ENCODE measurements at places on chromosomes 2 and 18.

GRCh38 chr2:11842336-11842735 lies 95.9 kb downstream of the LPIN1 start:
- no peaks in the 10 kb centered on the region for H3K27me3 ChIP-seq
- H3K4me1 ChIP-seq: no peaks in the 10 kb centered on the region
- no peak overlapping the region for H3K27ac ChIP-seq
- H3K4me3 ChIP-seq: no peak overlapping the region
- no peak for DNase-seq

GRCh38 chr2:223692191-223692947 lies 90.2 kb upstream of the SCG2 start:
- H3K4me3 ChIP-seq: no peak overlapping the region
- DNase-seq: peak; percentile 72
- H3K27me3 ChIP-seq: no peaks in the 10 kb centered on the region
- H3K36me3 ChIP-seq: no peaks in the 10 kb centered on the region

DNA sequence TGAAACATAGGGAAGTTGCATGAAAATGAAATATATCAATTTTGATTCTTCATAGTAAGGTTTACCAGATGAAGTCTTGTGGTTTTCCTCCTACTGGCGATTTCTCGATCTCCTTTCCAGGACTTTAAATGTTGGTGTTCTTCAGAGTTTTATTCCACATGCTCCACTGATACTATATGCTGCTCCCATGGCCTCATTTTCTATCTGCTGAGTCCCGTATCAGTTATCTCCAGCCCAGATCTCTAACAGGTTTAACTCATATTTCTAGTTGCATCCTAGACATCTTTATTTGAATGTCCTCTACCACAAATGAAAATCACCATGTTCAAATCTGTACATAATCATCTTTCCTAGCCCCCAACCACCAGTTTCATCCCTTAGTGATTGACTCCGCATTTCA lies 71.8 kb downstream of the COX7A2L start:
- H3K4me3 ChIP-seq: no peak overlapping the region
- H3K36me3 ChIP-seq: no peaks in the 10 kb centered on the region
- no peak overlapping the region for H3K27ac ChIP-seq
- no peaks in the 10 kb centered on the region for H3K27me3 ChIP-seq

DNA sequence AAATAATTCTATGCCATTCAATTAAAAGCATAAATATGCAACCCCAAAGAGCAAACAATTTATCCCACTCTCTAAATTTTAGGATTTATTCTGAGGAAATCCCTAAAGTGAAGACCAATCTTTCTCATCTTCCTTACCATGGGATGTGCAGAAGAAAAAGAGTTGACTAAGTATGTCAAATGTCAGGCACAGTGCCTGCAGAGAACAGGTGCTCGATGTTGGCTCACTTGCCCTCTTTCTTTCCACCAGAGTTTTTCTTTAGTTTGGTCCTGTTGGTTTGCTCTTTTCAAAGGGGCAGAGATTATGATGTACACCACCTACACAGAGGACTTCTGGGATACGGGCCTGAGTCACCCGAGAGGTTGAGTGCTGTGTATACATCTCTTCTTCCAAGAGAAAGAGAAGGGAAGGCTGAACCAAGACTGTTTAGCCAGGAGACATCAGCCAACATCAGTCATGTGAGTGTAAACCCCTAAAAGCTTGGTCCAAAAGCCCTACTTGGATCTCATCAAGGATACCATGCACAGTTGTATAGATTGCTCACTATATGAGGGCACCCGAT lies 51.7 kb downstream of the SUMO1 start:
- no peak overlapping the region for H3K27ac ChIP-seq
- peaks cover 2% of the 10 kb centered on the region for H3K4me1 ChIP-seq
- no peaks in the 10 kb centered on the region for H3K36me3 ChIP-seq
- no peak for DNase-seq
- no peak overlapping the region for H3K4me3 ChIP-seq

GRCh38 chr18:63181706-63182309 lies 137.8 kb downstream of the BCL2 start:
- no peak overlapping the region for H3K27ac ChIP-seq
- H3K27me3 ChIP-seq: no peaks in the 10 kb centered on the region
- no peak for DNase-seq

DNA sequence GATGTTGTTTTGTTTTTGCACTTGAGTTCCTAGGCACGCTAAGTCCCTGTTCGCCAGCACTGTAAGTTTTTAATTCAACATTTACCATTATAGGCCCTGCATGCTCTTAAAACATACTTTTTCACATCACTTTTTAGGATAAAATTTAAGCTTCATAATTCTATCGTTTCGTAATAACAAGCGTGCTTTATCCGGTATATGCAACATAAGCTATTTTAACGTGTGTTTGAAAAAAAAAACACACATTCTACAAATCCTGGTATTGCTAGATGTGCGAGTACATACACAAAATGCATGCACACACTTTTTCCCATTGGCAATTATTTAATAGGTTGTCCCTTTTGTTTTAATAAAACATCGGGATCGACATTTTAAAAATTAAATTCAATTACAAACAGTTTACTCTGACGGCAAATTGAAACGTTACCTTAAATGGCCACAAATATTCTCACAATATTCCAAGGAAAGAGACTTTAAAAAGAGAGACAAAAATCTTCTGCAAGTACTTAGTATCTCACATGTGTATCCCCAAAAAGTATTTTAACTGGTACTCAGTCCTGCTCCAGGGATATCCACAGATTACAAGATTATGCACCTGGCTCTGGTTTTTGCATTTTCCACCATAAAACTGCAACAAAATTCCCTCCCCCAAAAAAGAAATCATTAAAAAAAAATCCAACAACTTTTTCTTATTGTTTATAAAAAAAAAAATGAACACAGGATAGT lies 1.0 kb upstream of the TCF4 start:
- peaks cover 3% of the 10 kb centered on the region for H3K4me1 ChIP-seq
- H3K27ac ChIP-seq: peak overlapping the region; percentile 20
- peak overlapping the region; percentile 79 for H3K4me3 ChIP-seq
- no peak for DNase-seq
- H3K36me3 ChIP-seq: no peaks in the 10 kb centered on the region
- H3K27me3 ChIP-seq: no peaks in the 10 kb centered on the region

- H3K27me3 ChIP-seq: no peaks in the 10 kb centered on the region
- peak overlapping the region; percentile 85 for H3K27ac ChIP-seq
- H3K4me3 ChIP-seq: no peak overlapping the region
- DNase-seq: peak; percentile 65
- peaks cover 10% of the 10 kb centered on the region for H3K4me1 ChIP-seq
Observed at GRCh38 chr2:46812361-46813019, 103.1 kb downstream of the MCFD2 start.

- H3K27ac ChIP-seq: no peak overlapping the region
- no peaks in the 10 kb centered on the region for H3K36me3 ChIP-seq
- H3K27me3 ChIP-seq: no peaks in the 10 kb centered on the region
- DNase-seq: no peak
- no peaks in the 10 kb centered on the region for H3K4me1 ChIP-seq
Observed at GRCh38 chr18:25181993-25182392, 170.0 kb downstream of the ZNF521 start.

GRCh38 chr18:74082742-74083556 lies 64.7 kb downstream of the FBXO15 start:
- DNase-seq: no peak
- no peak overlapping the region for H3K27ac ChIP-seq
- no peaks in the 10 kb centered on the region for H3K4me1 ChIP-seq
- H3K4me3 ChIP-seq: no peak overlapping the region
- H3K36me3 ChIP-seq: no peaks in the 10 kb centered on the region
- H3K27me3 ChIP-seq: no peaks in the 10 kb centered on the region

DNA sequence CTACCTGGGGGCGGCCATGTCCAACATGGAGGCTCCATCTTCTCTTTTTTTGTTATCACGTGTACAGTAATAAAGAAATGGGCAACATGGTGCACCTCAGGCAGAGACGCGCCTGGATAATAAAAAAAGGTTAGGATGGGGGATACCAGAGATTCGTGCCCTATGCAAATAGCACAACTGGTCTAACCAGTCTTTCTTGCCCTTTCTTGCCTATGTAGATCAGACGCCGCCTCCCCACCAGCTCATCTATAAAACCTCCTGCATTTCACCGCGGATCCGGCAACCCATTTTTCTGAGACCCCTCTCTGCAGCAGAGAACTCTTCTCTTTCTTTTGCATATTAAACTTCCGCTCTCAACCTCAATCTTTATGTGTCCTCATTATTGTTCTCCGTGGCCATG lies 68.7 kb downstream of the MYL12B start:
- H3K27ac ChIP-seq: no peak overlapping the region
- H3K27me3 ChIP-seq: no peaks in the 10 kb centered on the region
- no peaks in the 10 kb centered on the region for H3K4me1 ChIP-seq
- H3K4me3 ChIP-seq: no peak overlapping the region

DNA sequence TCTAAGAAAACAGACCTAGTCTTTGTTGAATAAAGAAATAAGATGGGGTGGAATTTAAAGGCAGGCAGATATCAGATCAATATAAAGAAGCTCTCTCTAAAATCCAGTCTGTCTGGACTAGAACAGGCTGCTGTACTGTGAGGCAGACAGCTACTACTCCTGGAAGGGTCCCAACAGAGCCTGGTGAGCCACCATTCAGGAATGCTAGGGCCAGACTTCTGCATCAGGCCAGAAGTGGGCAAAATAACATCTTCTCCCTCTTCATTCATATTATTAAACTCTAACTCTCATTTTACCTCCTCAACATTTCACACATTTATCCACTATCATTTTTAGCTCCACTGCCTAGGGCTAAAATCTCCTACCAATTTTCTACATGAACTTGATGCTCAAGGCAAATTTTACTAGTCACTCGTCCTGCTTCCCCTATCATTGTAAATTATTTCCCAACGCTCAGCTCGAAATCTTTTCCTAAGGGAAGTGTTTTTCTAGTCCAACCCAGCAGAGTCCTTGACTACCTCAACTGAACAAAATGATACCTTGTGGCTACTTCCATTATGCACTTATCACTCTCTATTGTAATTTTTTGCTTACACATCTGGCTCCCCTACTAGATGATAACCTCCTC lies 45.2 kb upstream of the GLS start:
- no peak overlapping the region for H3K4me3 ChIP-seq
- H3K27me3 ChIP-seq: no peaks in the 10 kb centered on the region
- no peaks in the 10 kb centered on the region for H3K4me1 ChIP-seq
- no peak overlapping the region for H3K27ac ChIP-seq
- DNase-seq: no peak
- H3K36me3 ChIP-seq: no peaks in the 10 kb centered on the region

- H3K27ac ChIP-seq: no peak overlapping the region
- no peaks in the 10 kb centered on the region for H3K36me3 ChIP-seq
- DNase-seq: no peak
- no peak overlapping the region for H3K4me3 ChIP-seq
- peaks cover 6% of the 10 kb centered on the region for H3K4me1 ChIP-seq
Observed at GRCh38 chr2:119402645-119403560, 28.8 kb upstream of the TMEM37 start.

DNA sequence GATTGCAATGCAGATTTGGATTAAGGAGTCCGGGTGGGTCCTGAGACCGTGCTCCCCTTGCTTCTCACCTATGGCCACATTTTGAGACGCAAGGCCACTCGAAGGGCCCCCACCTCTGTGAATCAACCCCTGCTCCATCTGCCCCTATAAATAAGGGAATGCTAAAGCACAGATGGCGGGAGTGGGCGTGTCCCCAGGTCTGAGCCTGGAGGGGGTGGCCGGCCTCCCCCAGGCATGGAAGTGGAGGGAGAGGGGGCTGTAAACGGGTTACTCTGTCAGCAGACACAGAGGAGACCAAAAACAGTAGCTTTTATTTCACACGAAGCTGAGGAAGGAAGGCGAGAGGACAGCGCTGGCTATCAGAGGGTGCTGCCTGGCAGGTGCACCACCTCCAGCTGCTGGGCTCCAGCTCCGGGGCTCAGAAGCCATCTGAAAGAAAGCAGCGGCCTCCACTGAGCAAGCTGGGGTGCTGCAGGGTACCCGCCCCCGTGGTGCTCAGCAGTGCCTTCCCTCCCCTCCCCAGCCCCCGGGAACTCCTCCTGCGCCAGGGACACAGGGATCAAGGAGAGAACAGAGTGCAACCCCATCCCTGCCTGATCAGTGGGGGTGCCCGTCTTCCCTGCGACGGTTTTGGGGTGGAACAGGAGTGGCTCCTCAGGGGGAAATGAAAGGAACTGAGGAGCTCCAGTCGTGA lies 56.7 kb upstream of the RAB6C start:
- no peak overlapping the region for H3K27ac ChIP-seq
- H3K4me3 ChIP-seq: no peak overlapping the region
- no peaks in the 10 kb centered on the region for H3K4me1 ChIP-seq
- DNase-seq: no peak

- H3K36me3 ChIP-seq: no peaks in the 10 kb centered on the region
- H3K4me1 ChIP-seq: peaks cover 13% of the 10 kb centered on the region
- H3K27me3 ChIP-seq: no peaks in the 10 kb centered on the region
- H3K27ac ChIP-seq: no peak overlapping the region
- DNase-seq: peak; percentile 65
Observed at GRCh38 chr2:221569871-221570270, 2.2 kb downstream of the EPHA4 start.

DNA sequence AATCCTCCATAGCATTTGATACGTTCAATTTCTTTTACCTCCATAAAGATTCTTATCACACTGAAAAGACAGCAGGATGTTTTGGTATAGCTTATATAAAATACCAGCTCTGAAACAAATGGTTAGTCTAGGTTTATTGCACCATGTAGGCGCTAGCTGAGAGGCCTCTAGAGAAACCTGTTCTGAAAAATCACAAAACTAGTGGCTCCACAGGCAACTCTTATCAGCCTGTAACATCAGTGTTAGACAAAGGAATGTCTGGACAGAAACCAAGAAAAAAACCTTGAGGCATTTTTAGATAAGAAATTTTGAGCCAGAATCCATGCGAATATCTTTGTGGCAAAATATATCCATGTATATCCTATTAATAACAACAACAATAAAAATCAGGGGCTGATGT lies 440.4 kb upstream of the MAP2 start:
- no peak overlapping the region for H3K27ac ChIP-seq
- DNase-seq: peak; percentile 18
- H3K27me3 ChIP-seq: no peaks in the 10 kb centered on the region

DNA sequence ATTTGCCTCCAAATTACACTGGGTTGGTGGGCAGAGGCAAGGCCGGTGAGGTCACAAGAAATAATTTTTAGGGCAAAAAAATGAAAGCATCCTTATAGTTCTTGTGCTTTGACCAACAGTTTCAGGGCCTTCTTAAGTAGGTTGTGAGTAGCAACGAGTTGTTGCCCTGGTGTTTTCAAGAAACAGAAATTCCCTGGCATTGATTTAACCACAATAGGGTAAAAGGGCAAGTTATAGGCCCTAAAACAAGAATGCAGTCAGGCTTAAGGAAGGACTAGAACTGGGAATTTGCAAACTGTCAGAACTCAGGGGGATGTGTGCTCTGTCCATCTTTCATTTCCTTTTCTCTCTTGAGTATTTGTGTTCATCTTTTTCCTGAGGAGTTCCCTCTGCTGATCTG lies 46.1 kb upstream of the STPG4 start:
- no peak overlapping the region for H3K4me3 ChIP-seq
- no peak overlapping the region for H3K27ac ChIP-seq
- no peaks in the 10 kb centered on the region for H3K27me3 ChIP-seq
- no peak for DNase-seq
- H3K36me3 ChIP-seq: no peaks in the 10 kb centered on the region
- no peaks in the 10 kb centered on the region for H3K4me1 ChIP-seq

- no peaks in the 10 kb centered on the region for H3K4me1 ChIP-seq
- H3K36me3 ChIP-seq: no peaks in the 10 kb centered on the region
- H3K27me3 ChIP-seq: no peaks in the 10 kb centered on the region
- no peak overlapping the region for H3K4me3 ChIP-seq
Observed at GRCh38 chr18:78724214-78724914, 255.3 kb upstream of the SALL3 start.

- DNase-seq: no peak
- no peaks in the 10 kb centered on the region for H3K36me3 ChIP-seq
- no peak overlapping the region for H3K4me3 ChIP-seq
- no peaks in the 10 kb centered on the region for H3K27me3 ChIP-seq
Observed at GRCh38 chr2:19176172-19176852, 182.1 kb downstream of the OSR1 start.

Measured in kidney (tissue), 22 donors.